ENCODE measurements at places on chromosomes 6 and 20.

- no peak for DNase-seq
Observed at GRCh38 chr6:113777601-113778000, 79.5 kb upstream of the MARCKS start.

- DNase-seq: no peak
Observed at GRCh38 chr6:158077676-158078075, 90.4 kb downstream of the SERAC1 start.

- no peak for DNase-seq
Observed at GRCh38 chr6:158322724-158323560, 10.7 kb downstream of the TULP4 start.

- DNase-seq: no peak
Observed at GRCh38 chr6:37658121-37658520, 39.6 kb downstream of the MDGA1 start.

DNA sequence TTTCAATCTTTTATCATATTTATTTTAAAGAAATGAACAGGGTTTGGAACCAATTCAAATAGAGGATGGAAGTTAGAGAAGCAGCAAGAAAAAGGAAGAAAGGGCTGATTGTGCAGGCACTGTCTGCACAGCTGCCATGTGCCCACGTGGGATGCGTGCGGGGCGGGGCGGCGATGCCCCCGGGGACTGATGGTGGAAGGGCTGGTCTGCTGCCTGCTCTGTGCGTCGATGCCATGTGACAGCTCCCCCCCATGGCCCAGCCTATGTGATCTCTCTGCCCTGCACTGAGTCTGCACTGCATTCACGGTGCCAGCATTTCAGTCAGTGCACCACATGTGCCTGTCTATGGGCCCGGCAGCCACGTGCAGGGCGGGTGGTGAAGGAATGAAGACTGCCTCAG lies 96.4 kb downstream of the IRF4 start:
- DNase-seq: no peak

- DNase-seq: no peak
Observed at GRCh38 chr20:39333211-39333610, 371.1 kb downstream of the DHX35 start.

GRCh38 chr20:16816192-16816591 lies 68.0 kb downstream of the OTOR start:
- DNase-seq: no peak

GRCh38 chr6:157723376-157723775 lies 99.7 kb upstream of the SNX9 start:
- no peak for DNase-seq

DNA sequence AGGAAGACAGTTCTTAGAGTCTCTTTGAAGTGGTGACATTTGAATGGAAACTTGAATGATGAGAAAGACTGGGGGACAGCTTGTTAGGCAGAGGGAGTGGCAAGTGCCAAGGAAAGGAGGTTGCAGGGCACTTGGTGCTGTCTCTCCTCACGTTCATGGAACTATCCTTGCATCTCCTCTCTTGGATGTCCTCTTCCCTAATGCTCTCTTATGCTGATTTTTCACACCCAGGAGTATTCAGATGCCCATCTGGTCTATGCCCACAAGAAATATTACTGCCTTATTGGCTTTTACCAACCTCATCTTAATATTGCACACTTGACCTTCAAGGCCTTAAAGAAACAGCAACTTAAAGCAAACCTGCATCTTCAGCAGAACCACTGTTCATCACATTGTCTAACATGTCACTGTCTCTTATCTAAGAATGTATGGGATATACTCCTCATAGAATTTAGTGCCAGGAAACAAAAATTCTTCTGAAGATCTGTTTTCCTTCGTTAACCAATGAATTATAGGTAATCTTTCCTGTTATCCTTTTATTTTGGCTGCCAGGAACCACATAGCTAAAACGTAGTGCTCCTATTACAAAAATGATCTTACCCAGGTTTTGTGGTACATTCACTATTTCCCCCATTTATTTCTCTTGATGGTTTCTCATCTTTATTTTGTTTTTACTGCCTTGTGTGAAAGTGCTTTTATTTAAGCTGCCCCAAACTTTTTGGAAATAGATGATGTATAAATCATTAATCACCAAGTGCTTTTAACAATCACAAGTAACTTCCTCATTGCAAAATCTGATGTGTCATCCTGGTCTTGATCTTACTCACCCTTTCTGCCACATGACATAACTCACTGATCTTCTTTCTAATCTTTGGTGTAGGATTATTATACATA lies 12.8 kb downstream of the RGS17 start:
- no peak for DNase-seq

GRCh38 chr6:100057941-100058340 lies 63.9 kb upstream of the MCHR2 start:
- DNase-seq: no peak

- no peak for DNase-seq
Observed at GRCh38 chr20:29497261-29497671, 1760.2 kb upstream of the DEFB115 start.

DNA sequence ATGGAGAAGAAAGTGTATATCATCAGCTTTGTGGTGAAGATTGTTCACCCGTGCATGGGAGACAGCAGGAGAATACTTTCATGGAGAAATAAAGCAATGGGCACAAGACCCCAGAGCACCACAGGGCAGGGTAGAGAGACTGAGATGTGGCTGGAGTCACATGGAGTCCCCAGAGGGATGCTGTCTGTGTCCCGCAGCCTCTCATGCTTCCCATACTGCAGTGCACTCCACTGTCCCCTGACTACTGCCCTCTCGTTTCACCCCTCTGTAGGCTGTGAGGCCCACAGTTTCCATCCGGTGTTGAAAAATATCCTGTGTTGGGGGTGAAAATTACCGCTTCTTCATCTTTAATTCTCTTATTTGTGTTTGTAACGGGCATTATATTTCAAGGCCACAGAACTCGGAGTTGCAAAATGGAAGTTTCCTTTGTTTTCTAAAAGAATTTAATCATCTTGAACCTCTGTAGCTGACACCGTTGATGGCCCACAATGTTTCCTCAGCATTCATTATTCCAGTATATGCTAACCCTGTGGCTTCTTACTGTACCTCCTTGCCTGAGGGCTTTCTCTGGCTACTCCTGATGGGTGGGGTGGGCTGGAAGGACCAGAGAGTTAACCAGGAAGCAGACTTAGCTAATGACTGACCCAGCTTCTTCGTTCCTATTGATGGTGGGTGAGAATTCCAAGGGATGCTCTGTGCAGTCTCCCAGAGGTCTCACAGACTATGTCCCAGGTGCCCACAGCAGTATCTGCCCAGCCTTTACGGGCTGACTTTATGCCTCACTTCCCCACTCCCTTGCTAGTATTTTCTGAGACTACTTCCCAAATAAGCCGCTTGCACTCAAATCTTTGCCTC lies 51.7 kb downstream of the PROKR2 start:
- no peak for DNase-seq

DNA sequence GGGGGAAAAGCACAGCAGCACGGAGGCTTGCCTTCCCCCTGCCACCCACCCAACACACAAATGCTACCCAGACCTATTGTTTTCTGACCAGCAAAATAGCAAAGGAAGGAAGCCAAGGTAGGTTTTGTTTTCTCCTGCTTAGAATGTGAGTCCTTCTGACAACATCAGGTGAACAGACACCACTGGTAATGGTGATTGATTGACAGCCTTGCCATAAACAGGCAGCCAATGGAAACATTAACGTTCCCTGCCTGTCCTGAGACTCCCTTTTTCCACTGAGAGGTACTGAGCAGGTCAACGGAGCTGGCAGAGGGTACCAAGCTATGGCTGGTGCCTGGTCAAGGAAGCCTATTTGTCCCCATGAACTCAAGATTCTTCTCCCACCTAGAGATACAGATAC lies 234.4 kb downstream of the ADGB start:
- DNase-seq: no peak

DNA sequence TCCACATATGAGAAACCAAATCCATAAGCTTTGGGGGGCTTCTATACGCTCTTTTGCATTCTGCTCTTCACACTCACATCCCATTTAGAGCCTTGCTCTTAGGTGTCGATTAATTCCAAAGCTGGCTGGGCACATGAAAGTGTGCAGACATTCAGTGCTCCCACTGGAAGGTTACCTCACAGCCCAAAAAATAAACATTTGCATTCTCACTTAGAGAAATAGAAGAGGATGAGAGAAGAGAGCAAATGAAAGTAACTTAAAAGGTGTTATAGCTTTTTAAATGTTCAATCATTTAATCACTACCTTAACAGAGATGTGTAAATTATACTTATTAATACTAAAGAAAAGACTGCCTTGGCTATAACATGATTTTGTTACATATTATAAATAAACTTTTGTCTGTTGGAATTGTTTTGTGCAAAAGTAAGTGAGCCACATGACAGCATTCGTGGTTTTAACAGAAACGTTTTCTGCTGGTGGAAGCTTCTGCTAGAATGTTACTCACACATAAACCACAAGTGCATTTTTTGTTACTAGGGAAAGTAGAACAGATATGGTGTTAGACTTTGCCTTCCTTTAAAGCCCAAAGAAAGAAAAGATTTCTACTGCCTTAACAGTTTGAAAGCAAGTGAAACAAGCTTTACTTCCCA lies 116.7 kb downstream of the SIM1 start:
- no peak for DNase-seq

DNA sequence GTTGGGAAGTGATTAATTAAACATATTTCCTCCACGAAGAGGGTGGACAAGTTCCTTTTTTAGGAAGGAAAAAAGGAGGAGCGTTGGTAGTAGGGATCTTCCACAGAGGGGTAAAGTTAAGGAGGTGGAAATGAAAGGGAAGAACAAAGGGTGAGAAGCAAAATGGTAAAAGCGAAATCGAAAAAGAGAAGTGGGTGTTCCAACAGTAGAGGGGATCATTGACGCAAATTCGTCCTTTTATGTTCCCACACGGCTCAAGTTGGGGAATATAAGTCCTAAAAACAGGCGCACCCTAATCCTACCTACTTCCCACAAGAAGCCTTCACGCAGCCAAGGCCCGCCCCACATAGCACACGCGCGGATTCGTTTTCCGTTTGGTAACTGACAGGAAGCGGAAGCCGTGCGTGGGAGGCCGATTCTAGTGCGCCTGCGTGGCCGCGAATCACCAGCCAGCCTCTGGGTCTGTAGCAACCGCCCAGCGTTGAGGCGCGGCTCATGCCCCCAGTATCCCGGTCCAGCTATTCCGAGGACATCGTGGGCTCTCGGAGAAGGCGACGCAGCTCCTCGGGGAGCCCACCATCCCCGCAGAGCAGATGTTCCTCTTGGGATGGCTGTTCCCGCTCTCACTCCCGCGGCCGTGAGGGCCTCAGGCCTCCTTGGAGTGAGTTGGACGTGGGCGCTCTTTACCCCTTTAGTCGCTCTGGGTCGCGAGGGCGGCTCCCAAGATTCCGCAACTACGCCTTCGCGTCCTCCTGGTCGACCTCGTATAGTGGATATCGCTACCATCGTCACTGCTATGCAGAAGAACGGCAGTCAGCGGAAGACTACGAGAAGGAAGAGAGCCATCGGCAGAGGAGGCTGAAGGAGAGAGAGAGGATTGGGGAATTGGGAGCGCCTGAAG lies at the start of gene NKAPL:
Gene NKAPL, plus strand, starts transcription at position 421 of the 901 bp plus-strand sequence. Its CDS starts 75 bp downstream, at position 496.
- peak; percentile 68 for DNase-seq

DNA sequence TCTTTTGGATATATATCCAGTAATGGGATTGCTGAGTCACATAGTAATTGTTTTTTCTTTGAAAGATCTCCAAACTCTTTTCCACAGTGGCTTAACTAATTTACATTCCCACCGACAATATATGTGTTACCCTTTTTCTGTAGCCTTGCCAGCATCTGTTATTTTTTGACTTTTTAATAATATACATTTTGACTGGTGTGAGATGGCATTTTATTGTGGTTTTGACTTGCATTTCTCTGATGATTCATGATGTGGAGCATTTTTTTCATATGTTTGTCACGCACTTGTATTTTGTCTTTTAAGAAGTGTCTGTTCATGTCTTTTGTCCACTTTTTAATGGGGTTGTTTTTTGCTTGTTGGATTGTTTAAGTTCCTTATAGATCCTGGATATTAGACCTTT lies 58.9 kb upstream of the OPRM1 start:
- no peak for DNase-seq
